ENCODE measurements at places on chromosomes 6 and 20.

- DNase-seq = no peak
Observed at GRCh38 chr6:43776115-43776798, 6.2 kb downstream of the VEGFA start.

GRCh38 chr6:38193481-38194281 is 374.2 kb downstream of the ZFAND3 start:
- no peak for DNase-seq

DNA sequence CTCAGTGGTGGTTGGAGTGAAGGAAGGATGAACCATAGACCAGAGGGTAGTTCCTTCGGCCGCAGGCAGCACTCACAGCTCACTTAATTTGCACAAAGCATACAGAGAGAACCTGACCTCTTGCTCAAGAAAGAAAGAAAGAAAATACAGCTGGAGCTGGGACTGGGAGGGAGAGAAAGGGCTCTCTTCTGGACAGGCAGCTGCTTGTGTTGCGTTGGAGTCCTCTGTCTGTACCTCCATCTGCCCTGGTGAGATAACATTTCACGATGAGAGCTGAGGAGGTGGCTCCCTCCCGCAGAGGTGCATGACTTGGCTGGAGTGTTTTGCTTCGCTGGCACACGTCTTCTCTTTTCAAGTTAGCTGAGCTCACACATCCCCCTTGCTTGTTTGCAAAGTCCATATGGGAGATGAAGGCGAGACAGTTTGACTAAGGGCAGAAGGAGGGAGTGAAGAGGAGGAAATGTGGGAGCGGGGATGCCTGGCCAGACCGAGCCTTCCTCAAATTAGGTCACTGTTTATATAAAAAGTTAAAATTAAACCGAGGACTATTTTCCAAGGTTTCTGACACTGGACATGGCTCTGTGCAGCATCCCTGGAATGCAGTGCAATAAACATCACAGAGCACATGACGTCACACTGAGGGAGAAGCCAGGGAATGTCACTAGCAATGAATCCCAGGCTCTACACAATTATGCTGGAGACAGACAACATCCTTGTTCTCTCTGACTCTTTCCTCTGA is 359.4 kb downstream of the CD83 start:
- DNase-seq = no peak

- DNase-seq = no peak
Observed at GRCh38 chr6:7391151-7391550, 1.5 kb downstream of the RIOK1 start.

DNA sequence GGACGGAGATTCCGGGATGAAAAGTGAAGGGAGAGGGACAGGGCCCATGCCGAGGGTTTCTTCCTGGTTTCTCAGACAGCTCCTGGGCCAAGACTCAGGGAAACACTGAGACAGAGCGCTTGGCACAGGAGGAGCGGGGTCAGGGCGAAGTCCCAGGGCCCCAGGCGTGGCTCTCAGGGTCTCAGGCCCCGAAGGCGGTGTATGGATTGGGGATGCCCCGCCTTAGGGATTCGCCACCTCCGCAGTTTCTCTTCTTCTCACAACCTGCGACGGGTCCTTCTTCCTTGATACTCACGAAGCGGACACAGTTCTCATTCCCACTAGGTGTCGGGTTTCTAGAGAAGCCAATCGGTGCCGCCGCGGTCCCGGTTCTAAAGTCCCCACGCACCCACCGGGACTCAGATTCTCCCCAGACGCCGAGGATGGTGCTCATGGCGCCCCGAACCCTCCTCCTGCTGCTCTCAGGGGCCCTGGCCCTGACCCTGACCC is 55.0 kb upstream of the HLA-A start:
- DNase-seq = peak; percentile 44

DNA sequence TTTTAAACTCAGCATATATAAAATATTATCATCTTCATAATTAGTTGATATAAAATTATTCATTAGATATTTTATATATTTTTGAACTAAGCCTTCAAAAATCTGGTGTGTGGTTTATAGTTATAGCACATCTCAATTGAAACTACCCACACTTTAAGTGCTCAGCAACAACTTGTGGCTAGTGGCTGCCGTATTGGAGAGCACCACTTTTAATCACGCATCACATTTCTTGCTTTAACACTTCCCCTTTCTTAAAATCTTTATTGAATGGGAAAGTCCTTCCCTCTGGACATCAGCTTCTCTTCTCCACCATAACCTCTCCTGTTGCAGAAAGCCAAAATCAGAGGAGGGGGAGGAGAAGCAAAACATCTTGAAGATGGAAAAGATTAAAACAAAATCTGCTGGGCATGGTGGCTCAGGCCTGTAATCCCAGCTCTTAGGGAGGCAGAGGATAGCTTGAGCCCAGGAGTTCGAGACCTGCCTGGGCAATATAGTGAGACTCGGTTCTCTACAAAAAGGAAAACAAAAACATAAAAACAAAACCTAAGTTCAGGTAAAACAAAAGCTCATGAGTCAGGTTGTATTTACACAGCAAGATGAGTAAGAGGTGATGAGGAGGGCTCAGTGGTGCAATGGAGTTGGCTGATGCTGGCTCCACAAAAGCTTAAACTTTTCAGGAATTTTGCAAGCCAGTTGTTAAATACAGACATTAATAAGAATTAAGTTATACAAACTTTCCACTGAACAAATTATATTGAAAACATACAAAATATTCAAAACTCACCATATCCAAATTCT is 237.0 kb upstream of the SUPT3H start:
- no peak for DNase-seq

DNA sequence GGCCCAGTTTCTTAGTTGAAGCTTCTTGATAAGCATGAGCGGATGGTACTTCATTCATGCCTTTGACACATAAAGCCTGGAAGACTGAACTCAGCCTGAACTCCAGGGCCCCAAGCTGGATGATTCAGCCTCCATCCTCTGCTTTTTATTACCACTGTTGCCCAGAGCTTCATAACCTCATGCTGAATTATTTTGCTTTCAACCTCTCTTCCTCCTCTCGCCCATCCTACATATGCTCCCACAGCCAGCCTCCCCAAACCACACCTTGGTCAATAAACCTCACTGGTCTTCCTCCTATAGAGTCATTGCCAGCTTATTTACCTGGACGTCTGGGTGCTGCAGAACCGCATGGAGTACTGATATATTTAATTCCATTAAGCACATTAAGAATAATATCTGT is 59.4 kb downstream of the SLC35B3 start:
- DNase-seq = no peak

DNA sequence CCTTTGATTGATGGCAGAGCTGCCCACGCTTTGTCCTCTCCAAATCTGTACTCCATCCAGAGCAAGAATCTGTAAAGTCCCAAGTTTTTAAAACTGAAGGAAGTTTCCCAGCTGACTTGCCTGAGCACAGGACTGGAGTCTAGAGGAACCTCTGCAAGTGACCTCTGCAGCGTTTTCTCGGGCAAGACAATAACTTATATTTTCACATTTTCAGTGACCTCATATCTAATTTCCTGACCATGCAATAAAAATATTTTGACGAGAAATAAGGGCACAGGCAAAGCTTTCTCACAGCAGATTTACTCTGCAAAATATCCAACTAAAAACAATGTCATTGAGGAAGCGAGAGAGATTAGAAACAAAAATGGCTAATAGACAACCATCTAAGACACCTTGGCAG is 185.5 kb upstream of the SNX9 start:
- DNase-seq = no peak

DNA sequence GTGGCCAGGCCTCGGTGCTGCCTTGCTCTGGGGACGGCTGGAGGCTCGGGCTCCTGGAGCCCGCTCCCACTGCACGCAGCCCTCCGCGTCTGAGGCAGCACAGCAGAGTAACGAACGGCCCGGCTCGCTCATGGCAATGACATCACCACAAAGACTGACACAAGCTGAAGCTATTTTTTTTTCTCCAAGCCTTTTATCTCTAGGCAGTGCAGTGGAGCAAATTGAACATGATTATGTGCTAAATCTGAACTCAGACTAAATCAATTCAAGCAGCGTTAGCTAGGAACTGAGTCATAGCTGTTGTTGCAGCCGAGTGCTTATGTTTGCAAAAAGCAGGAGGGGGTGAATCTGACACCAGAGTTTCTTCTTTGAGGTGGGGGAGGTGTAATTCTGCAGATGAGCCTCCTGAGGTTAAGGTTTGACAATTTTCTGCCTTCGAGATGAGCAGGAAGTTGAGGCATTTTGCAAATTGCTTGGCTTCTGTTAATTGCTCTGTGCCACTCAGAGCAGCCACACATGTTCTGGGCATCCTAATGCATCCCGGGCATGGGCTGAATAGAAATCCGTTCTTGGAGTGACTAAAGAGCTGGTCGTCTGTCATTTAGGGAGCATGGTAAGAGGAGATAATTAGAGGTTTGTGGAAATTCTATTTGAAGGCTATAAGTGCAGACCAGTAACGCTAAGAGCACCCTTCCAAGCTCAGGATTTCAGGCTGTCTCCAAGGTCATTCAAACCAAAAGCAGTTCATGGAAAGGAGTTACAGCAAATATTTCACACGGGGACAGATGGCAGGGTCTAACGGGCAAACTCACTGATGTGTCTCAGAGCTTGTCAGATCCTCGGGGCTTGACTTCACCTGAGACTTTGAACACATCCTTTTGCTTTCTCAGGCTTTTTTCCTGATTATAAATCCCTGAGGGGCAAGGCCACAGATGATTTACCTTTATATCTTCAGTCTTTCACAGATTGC is 155.1 kb upstream of the ENPP5 start:
- no peak for DNase-seq

GRCh38 chr6:66731310-66731709 is 1024.3 kb upstream of the EYS start:
- no peak for DNase-seq

- no peak for DNase-seq
Observed at GRCh38 chr6:13593720-13594119, 19.3 kb downstream of the SIRT5 start.

- DNase-seq = peak; percentile 16
Observed at GRCh38 chr6:107318100-107318736, 141.1 kb downstream of the PDSS2 start.

DNA sequence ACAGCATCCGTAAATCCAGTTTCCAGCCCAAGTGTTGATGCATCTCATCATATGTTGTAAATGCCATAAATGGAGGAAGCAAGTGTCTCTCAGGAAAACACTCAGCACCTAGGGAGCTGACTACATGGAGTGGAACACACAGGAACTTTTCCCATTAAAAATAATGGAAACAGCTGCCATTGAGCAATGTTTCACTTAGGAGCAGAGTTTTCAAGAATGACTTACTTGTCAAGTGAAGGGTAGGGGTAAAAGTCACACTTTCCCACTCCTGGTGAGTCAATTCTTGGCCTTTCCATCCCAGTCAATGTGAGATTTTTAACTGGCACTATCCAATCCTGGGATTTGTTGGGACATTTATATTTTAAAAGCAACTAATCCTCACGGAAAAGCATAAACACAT is 119.4 kb upstream of the ASF1A start:
- no peak for DNase-seq

GRCh38 chr20:57838670-57839151 is 128.9 kb upstream of the PMEPA1 start:
- DNase-seq = no peak

GRCh38 chr6:56692523-56693245 is 50.0 kb upstream of the DST start:
- no peak for DNase-seq

DNA sequence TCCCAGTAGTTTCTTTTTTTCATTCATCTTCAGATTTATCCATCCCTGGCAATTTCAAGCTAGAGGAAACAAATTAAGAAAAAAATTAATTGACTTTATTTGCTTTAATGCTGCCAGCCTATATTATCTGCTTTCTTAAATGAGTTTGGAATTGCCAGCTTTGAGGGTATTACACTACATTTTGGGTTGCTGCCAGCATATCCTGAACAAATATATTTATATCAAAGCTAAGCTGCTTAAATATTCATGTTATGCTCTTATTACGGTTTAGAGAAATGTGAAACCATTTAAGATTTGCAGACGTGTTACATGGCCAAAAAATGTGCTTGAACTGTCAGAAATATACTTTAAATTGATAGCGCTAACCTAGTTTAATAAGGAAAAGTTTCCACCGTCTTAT is 59.7 kb downstream of the GRIK2 start:
- DNase-seq = no peak

GRCh38 chr6:43575105-43575771 is 600 bp downstream of the XPO5 start:
- no peak for DNase-seq

DNA sequence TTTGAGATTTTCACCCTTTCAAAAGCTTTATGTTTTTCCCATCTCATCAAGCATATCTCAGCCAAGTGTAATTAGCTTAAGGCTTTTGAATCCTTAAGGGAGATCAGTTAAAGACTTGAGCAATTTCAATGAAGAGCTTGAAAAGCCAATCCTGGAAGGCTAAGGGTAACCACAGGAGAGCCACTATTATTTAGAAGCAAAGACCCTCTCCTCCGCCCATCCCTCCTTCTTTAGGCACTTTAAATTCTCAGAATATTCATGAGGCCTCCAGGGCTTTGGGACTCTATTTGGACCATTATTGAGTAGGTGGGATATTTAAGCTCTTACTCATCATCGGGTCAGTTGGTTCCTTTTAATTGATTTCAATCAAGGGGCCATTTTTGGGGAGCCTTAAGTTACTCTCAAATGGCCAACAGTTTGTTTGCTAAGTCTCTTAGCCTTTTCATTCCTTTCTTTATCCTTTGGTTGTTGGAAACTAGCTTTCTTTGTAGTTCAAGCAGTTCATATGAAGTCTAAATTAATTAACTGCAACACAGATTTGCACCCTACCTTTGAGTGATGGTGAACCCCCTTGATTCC is 567.2 kb downstream of the KIF16B start:
- DNase-seq = no peak

- no peak for DNase-seq
Observed at GRCh38 chr20:13292201-13292885, 71.3 kb downstream of the ISM1 start.

DNA sequence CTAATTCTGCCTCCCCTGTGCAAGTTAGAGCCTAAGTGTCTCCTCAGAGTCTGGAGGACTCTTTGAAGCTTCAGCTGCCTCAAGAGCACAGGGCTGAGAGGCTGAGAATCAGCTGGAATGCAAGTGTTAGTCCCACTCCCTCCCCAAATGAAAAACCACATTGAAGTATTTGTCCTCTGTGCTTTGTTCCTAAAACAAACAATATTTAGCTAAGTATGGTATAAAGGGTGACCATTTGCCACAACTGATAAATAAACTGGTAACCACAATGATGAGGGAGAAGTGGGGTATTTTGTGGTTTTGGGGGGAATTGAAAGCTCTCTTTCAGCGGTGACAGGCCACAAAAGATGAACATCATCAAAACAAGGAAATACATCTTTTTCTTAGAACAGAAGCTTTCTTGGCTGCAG is 91.7 kb upstream of the HDDC2 start:
- no peak for DNase-seq

GRCh38 chr6:12288914-12289313 is 1.2 kb upstream of the EDN1 start:
- DNase-seq = no peak

All from CD4-positive, alpha-beta T cell treated with Interleukin-6 at 100 ng/mL for 8 hours (primary cell).